ENCODE measurements at places on chromosomes 16 and 17.

- DNase-seq, result no peak
These were observed 82.0 kb upstream of the ALOX12 start for GRCh38 chr17:6913608-6914443.

DNA sequence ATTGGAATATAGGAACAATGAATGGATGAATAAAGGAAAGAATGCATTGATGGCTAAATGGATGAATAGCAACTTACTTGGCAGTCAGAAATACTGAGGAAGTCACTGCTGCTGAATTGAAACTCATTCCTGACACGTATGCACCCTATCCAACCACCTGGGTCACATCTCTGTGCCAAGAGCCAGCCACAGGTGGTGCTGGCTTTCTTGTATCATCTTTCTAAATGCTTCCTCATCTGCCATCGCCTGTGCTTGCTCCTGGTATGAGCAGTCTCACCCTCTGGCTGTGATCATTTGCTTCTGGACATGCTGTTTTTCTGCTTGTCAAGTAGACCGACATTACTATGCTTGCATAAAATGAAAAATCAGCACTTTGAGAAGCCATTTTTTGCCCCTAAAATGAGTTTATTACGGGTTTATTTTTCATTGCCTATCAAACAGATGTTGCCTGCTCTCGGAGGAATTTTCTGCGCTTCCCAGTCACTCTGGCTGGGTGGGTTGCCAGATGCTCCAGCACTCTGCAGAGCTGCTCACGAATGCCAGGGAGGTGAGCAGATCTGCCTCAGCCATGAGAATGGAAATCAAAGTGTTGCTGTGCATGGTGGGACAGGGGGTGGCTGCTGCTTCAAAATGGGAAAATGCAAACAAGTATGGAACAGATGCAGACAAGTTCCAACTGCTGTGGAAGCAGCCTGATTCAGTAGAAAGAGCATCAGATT, 1349.6 kb upstream of the CDH8 start:
- no peak for DNase-seq

- no peak for DNase-seq
These were observed 249.0 kb upstream of the CCL2 start for GRCh38 chr17:34006126-34006525.

GRCh38 chr17:55304171-55304859, 39.6 kb downstream of the HLF start:
- no peak for DNase-seq

DNA sequence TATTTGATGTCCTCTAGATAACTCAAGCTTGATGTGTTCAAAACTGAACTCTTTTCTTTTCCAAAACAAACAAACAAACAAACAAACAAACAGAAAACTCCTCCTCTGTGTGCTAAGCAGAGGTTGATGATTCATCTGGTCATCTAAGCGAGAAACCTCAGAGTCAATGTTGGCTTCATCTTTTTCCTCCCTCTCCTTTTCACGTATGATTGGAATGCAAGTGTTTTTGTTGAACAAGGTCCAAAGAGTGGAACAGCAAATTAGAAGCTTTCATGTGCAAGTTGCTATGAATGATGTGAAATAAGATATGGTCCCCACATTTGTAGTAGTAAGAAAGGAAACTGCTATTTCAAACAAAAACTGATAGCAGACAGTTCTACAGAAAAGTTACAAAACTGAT, 52.5 kb downstream of the TBX4 start:
- peak; percentile 56 for DNase-seq
